ENCODE measurements at places on chromosomes 2 and 18.

DNA sequence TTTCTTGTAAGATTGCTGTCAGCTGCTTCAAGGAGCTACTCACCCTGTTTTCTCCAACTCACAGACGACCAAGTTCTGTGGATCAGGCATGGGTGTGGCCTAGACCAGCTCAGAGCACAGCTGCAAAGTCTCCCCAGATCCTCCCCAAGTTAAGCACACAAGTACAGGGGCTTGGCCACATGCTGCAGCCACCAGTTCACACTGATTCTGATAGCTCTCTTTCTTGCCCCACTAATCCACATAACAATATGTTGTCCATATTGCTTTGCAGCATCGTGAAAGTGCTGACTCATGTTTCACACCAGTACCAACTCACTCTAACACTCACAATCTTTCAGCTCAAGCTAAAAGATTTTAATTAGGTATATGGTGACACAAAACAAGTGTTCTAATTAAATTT, 437.0 kb downstream of the PARD3B start:
- DNase-seq, result no peak

- no peak for DNase-seq
Measured at GRCh38 chr18:24270937-24271380, 126.7 kb downstream of the OSBPL1A start.

DNA sequence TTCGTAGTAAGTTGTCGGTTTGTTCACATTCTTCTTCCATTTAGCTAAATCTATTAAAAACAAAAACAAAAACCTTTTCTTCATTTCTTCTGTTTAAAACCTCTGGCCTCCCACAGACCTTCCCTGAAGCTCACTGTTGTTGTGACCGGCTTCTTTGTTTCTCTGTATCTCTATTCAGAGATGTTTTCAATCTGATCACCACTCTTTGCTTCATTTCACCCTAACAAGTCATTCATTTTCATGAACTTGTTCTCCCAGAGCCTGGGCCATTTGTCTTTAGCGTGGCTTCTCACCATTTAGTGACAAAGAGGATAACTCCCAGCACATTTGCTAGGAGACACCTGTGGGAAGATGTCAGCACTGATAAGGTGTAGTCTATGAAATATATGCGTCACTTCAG, 794.2 kb downstream of the ERBB4 start:
- DNase-seq, result no peak

DNA sequence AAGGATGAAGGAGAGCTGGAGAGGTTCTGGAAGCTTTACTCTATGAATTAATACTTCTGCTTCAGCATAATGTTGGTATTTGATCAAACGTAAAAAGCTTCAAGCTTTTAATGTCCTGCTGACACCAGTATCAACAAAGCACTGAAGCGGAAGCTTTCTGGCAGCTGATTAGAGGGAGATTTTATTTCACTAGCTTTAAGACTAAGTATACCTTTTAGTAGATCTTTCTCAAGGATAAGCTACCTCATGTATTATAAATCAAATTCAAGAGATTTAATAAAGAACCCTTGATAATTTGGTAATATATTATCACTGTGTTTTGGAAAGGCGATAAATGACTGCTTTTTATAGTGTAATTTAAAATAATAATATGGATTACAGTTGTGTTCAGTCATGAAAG, 128.0 kb upstream of the CD302 start:
- no peak for DNase-seq

DNA sequence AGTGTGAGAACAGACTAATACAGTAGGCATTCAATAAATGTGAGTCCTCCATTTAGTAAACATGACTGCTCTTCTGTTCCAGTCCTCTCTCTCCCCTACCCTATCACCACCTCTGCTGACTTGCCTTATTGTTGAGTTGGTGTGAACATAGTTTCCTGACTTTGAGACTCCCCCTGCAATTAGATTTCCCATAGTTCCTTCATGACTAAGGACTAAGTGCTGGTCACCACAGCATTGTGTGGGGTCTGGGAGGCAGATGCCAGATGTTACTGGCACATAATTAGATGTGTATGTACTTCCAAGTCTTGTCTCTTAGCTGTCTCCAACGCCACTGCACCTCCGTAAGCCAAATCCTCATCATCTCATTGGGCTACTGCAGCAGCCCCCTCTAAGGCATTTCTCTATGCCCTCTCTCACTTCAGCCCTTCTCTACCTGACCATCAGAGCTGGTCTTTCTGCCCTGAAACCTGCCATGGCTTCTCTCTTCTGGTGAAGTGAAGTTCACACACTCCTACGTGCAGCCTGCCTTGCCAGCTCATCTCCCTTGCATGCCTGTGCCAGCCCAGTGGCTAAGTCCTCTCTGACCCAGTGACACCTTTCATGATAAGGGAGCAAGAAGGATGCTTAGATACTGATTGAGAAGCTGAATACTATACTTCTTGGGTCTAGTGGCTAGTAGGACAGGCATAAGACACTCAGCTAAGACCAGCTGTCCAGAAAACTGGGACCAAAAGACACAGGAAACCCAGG, 81.6 kb upstream of the ALPP start:
- DNase-seq, result no peak

- DNase-seq, result no peak
Measured at GRCh38 chr18:64171576-64171975, 22.7 kb upstream of the LINC00305 start.
